Activated T-helper 1 cell treated with Interleukin-2 at 50 U/mL for 16 hours (primary cell): ENCODE measurements at places on chromosomes 5 and 9.

DNA sequence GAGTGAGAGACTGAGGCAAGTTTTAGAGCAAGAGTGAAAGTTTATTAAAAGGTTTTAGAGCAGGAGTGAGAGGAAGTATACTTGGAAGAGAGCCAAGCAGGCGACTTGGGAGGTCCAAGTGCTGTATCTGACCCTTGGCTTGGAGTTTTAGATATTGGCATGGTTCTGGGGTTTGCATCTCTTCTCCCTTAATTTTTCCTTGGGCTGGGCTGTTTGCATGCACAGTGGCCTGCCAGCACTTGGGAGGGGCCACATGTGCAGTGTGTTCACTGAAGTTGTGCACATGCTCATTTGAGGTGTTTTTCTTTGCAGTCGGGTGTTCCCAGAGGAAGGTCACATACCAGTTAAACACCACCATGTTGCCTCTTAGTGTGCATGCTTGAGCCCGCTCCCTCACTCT, 464.1 kb downstream of the DMRT2 start:
- DNase-seq, result no peak

- DNase-seq, result no peak
Observed at GRCh38 chr5:65873181-65873750, 53.1 kb upstream of the ERBIN start.

- DNase-seq, result no peak
Observed at GRCh38 chr9:119052339-119053030, 316.8 kb downstream of the BRINP1 start.

DNA sequence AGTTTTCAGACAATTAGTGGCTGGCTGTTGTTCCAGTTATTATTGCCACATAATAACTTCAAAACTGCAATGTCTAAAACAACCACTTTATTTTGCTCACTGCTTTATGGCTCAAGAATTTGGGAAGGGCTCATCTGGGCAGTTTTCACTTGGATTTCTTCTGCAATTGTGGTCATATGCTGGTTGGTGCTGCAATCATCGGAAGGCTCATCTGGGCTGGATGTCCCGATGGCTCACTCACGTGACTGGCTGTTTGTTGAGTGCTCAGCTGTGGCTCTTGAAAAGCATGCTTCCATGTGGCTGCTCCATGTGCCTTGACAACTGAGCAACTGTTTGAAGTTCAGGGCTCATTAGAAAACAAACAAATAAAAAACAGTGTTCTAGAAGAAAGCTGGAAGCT, 1032.5 kb downstream of the DTWD2 start:
- no peak for DNase-seq

GRCh38 chr5:157657516-157657915, 5.3 kb upstream of the SOX30 start:
- no peak for DNase-seq

GRCh38 chr9:2727374-2727773, 10.1 kb downstream of the KCNV2 start:
- no peak for DNase-seq

- DNase-seq, result no peak
Observed at GRCh38 chr5:75890546-75890945, 173.3 kb upstream of the POC5 start.

GRCh38 chr5:170809551-170809950, 26.0 kb downstream of the GABRP start:
- no peak for DNase-seq

DNA sequence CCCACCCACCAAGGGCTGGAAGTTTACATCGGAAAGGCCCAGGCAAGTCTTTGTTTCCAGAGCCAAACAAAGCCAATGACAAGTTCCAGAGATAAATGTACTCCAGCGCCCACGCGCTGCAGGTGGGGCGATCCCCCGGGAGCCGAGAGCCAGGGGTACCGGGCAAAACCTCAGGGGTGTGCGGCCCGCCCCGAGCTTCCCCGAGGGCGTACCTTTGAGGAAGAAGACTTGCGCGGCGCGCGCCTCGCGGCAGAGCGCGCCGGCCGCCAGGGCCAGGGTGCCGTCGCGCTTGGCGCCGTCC, 671 bp downstream of the DUSP1 start:
- DNase-seq, result no peak

GRCh38 chr9:38318759-38319495, 73.6 kb upstream of the ALDH1B1 start:
- DNase-seq, result no peak

- DNase-seq, result no peak
Observed at GRCh38 chr5:167352801-167353200, 938.6 kb upstream of the WWC1 start.

DNA sequence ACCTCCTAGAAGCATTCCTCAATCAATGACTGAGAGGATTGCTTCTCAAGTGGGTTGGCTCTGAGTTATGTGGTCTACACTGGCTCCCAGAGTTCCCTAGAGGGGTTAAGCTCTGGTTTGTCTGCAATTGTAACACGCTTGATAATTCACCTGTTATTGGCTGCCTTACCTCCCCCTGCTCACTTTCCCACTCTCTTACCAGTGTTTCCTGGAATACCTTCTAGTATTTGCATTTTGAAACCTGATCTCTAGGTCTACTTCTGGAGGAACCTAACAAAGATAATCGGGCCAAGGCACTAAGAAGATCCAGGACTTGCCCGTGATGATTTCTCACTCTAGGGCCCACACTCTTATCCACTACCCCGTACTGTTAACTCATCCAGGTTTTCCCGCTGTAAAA, 110.1 kb upstream of the MAP3K1 start:
- DNase-seq, result no peak

DNA sequence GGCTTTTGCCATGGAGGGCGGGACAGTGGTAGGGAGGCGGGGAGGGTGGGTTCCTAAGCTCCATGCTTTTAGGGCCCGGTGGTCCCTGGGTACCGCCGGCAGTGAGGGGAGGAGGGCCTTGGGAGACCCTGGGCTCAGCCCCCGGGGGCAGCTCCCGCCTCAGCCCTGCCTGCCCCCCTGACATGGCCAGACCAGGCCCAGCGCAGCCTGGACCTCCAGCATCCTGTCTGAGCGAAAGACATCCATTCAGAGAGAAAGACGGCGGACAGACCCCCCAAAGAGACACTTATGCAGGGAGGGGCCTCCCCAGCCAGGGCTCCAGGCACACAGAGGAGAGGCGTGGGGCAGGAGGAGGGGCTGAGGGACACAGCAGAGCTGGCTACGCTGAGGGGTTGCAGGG, 45.3 kb downstream of the KCNT1 start:
- no peak for DNase-seq

DNA sequence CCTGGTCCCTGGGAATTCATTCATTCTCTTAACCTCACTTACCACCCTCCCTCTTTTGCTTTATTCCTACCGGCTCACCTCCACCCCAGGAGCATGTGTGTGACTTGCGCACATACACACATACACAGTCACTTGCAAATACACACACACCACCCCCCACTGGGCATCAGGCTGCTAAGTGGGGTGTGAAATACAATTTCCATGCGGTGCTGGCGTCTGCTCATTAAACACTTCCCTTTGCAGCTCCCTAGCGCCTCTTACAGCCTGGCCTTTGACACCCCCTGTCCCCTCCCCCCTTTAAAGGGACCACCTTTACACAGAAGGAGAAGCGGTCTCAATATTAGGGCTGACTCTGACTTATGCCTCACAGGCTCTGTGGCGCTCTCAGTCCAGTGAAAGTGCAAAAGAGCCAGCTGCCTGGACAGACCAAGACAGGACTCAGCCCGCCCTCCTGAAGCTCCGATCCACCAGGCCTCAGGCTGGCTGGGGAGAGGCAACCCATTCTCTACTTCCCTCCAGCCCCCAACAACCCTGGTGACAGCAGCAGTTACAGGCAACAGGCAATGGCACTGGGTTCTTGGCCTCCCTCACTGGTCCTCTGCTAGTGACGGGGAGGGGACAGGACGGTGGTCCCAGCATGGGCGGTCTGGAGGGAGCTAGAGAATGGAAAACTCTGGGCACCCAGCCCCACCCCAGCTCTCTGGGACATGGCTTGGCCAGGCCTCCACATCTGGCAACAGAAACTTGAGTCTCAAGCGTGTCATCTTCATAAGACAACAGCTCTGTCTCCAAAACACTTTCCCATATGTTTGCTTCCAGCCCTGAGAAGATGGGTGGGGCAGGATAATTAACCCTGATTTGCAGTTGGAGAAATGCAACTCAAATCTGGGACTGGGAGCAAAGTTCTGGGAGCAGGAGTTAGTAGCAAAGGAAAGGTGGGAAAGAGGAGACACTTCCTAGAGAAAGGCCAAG, 12.0 kb downstream of the ENHO start:
- DNase-seq, result no peak
